ENCODE measurements at places on chromosomes 11 and 22.

DNA sequence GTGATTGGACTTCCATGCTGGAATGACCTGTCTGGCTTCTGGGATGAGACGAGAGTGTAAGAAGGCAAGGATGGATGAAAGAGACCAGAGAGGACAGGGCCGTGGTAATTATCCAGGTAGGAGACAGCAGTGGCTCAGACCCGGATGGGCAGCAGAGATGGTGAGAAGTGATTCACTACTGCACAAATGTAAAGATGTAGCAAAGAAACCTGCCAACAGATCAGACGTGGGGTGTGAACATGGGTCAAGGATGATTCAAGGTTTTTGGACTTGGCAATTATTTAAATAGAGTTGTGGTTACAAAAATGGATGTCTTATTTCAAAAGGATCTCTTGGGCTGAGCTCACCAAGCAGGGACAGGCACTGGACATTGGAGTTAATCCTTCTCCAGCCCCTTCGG lies 32.7 kb downstream of the RIBC2 start:
- DNase-seq = no peak

DNA sequence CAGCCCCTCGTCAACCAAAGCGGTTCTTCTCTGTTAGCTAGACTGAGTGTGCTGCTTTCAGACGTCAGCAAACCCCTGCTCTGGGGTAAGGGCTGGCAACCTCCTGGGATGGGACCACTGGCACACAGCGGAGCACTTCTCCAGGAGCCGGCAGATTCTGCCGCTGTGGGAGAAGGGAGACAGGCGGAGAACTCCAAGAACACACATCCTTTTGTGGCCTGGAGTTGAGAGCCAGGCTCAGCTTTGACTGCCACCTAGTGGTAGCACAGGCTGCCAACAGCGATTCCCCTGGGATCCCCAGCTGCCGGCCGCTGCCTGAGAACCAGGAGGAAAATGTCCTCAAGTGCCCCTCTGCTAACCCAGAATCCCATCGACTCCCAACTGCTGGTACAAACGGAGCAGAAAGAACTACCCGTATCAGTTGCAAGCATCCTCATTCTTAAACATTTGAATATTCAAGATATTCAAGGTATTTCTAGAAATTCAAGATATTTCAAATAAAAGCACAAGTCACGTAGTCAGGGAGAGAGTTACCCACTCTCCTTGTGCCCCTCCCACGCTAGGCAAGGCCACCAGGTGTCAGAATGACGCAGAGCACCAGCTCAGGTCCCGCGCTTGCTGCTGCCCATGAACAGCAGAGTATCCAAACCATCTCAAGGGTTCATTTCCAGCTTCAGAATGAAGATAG lies 4.9 kb downstream of the LTO1 start:
- DNase-seq = peak; percentile 76

DNA sequence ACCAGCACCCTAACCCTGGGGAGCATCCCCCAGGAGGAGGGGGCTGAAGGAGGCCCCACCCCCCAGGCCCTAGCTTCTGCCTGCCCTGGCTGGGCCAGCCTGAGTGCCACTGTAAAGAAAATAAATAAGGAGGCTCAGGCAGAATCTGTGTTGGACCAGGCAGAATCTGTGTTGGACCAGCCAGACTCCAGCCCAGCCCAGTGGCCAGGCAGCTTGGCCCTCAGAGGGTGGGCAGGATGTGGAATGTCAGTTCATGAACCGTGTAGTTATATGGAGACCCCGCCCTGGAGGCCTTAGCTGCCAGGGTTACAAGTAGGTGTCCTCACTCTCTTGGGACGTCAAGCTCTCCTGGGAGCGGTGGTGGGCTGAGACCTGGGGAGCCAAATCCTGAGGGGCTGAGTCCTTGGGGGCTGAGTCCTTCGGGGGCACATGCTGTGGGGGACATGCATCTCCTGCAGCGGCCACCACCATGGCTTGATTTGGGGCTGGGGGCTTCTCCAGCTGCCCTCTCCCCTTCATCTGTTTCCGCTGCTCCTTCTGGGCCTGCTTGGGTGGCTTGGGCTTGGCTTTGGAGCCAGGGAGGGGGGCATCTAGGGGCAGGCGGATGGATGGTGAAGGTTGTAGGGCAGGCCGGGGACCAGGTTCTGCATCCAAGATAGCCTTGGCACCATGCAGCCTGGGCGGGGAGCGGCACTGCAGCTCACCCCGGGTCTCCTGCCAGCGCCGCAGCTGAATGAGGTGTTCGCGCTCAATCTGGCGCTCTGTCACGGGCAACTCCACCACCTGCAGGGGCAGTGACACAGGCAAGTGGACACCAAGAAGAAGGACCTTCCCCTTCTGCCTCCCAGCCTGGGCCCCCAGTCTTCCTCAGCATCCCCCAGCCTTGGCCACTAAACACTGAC lies 3.0 kb upstream of the CASTOR1 start:
- DNase-seq = no peak

GRCh38 chr11:1761857-1762536 lies 1.7 kb downstream of the CTSD start:
- DNase-seq = no peak

DNA sequence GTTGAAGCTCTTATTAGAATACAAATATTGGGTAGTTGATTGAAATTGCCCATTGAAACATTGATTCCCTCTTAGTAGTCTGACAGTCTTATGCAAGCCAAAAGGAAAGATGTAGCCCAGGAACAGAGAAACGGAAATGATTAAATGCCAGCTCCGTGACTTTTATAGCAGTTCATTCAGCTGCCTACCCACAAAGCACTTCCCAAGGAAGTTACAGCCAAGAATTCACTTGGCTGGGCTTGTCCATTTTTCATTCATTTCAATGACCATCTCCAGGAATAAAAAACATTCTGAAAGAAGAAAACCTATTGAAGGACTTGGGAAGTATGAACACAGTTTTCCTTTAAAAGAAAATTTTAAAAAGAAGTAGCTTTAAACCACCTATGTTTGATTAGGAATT lies 62.0 kb downstream of the NCAM1 start:
- no peak for DNase-seq

- DNase-seq = no peak
Measured at GRCh38 chr11:73612601-73613140, 14.8 kb upstream of the FAM168A start.

Measured in suppressor macrophage treated with lipopolysaccharide for 4 hours (primary cell).